ENCODE measurements at places on chromosomes 3 and 15.

- DNase-seq = no peak
Observed at GRCh38 chr3:156802821-156803606, 23.1 kb upstream of the LEKR1 start.

GRCh38 chr3:71962561-71963240 is 177.8 kb upstream of the PROK2 start:
- DNase-seq = no peak

GRCh38 chr3:31129241-31129640 is 234.8 kb upstream of the GADL1 start:
- no peak for DNase-seq

GRCh38 chr3:179133575-179133974 is 14.6 kb upstream of the PIK3CA start:
- no peak for DNase-seq

GRCh38 chr15:64010719-64011118 is 35.6 kb downstream of the DAPK2 start:
- no peak for DNase-seq

DNA sequence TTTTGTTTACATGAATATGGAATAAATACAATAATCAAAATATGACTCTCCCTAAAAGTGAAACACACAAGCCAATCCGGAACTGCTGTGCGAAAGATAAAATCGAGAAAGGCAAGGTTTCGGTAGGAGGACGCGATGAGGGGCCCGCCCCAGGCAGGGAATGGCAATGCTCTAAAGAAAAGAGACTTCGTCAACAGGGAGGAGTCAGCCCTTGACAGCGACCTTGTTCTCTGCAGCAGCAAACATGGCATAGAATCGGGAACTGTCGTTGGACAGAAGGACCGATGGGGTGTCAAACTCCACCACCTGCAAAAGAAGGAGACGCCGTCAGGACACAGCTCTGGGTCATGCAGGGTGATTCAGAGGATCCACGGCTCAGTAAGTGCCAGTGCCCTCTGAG is 36.4 kb upstream of the PARL start:
- DNase-seq = no peak

DNA sequence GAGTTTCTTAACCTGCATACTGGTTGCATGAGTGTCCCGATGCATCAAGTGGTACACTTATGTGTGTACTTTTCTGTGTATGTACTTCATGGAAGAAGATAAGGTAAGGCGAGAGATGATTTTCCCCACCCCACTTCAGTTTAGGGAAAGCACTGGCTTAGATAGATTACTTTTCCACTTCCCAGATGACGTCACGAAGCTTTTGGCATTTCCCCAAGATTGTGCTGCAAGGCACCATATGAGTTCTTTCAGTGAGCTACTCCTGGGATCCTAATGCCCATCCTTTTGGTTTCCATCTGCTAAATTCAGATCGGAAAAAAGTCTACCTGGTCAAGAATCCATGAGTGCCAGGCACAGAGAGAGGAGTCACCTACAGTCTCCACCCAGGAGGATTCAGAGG is 4.5 kb downstream of the IL17RB start:
- no peak for DNase-seq

GRCh38 chr3:156479604-156480003 is 75.3 kb downstream of the SSR3 start:
- no peak for DNase-seq

GRCh38 chr3:73029321-73029796 is 32.1 kb upstream of the EBLN2 start:
- DNase-seq = no peak

- no peak for DNase-seq
Observed at GRCh38 chr3:38260474-38260873, 5.1 kb upstream of the SLC22A13 start.

DNA sequence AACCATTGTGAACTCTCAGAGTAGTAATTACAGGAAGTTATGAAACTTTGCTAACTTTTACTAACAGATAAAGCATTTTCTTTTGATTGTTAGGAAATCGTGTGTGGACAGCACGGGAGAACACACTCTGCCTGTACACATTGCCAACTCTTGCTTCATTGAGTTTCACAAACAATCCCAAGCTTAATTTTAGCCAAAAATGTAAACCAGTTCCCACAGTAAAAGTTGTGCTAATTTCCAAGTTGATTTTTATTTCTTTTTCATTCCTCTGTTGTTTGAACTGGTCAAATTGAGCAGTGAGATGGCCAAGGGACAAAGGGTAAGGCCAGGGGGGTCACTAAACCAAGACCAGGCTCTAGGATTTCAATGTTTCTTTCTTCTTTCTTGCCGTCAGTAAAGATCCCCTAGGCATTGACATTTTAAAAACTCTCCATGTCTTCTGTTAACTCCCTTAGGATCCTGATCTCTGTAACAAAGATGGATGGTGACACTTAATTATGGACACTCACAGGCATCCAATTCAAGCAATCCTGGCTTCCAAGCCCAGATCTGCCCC is 414.9 kb downstream of the RBMS3 start:
- no peak for DNase-seq

- DNase-seq = no peak
Observed at GRCh38 chr3:34225821-34226366, 427.5 kb downstream of the PDCD6IP start.

- no peak for DNase-seq
Observed at GRCh38 chr3:52005571-52005986, 9.9 kb upstream of the RPL29 start.

DNA sequence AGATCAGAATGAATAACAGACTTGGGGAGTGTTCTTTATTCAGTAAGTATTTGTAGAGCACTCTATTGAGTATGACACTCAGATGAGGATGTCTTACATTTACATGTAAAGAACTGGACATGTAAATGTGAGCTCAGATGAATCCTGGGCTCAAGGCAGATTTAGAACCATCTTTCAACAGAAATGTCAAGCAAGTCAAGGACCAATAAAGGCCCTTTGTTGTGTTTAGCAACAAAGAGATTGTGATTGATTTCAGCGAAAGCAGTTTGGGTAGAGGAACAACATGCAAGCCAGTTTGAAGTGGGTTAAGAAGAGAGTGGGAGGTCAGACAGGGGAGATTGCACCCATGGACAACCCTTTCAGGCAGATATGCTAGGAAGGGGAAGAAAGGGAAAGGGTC is 194.2 kb upstream of the DNAJC19 start:
- DNase-seq = no peak

DNA sequence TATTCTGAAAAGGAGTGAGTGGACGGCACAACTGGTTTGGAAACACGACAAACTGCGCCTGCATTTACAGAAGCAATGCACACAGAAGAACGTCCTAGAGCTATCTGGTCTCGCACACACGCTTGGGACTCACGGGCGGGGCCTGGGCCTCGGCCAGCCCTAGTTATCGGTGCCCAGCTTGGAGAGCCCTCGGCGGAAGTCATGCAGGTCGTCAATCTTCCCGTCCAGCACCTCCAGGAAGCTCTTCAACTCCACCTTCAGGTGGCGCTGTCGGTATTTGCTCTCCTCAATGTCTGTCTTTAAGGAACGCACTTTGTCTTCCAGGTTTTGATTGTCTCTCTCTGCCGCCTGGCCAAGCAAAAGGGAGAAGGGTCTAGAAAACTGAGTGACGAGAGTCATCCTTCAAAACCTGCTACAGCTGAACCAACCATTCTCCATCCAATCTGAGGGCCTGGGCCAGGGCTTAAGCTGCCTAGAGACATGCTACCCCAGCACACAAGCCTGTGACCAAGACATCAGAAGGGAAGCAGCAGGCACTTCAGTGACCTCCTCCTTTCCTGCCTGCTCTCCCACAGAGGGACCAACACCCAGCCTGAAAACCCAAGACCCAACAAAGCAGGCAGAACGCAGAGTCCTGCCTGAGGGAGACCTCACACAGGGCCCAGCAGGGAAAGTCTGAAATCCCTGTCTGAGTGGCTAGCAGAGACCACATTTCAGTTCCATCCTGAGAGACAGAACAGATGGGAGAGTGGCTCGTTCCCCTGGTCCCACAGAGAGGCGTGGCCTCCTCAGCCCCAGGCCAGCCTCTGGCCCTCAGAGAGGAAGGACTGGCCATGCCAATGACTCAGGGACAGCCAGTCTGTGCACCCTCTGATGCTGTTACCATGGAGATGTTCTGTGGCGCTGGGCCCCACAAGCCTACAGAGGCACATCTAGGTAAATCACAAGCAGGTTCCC is 40.4 kb downstream of the WHAMM start:
- DNase-seq = no peak

- no peak for DNase-seq
Observed at GRCh38 chr3:66355394-66355793, 134.6 kb downstream of the SLC25A26 start.

DNA sequence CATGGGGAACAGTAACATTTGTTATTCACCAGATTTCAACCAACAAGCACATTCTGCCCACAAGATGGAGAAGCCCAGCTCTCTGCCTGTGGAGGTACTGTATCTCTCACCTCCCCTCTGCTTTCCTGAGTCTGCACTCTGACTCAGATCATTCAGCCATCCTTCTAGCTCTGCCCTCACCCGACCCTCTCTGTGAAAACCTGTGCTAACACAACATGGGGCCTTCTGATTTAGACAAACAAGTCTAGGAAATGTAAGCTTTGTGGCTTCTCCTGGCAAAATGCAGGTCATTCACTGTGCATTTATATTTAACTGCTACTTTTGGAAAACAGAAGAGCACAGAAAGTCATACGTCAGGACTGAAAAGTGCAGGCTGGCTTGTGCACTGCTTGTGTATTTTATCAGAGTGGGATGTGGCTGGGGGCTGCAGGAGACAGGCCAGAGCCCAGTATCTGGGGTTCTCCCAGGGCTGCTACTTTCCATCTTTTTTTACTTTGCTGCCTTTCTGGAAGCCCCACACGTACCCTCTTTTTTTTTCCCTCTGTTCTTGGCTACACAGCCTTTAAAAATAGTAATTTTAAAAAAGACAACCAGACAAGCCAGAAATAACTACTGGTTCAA is 50.8 kb downstream of the SUSD5 start:
- DNase-seq = no peak

GRCh38 chr15:71591057-71591456 is 219.3 kb upstream of the NR2E3 start:
- DNase-seq = no peak

- no peak for DNase-seq
Observed at GRCh38 chr3:186311441-186311840, 50.6 kb downstream of the DGKG start.

- DNase-seq = no peak
Observed at GRCh38 chr3:150300388-150300787, 107.7 kb upstream of the TSC22D2 start.

GRCh38 chr3:45793482-45794176 is 2.7 kb downstream of the SLC6A20 start:
- no peak for DNase-seq

DNA sequence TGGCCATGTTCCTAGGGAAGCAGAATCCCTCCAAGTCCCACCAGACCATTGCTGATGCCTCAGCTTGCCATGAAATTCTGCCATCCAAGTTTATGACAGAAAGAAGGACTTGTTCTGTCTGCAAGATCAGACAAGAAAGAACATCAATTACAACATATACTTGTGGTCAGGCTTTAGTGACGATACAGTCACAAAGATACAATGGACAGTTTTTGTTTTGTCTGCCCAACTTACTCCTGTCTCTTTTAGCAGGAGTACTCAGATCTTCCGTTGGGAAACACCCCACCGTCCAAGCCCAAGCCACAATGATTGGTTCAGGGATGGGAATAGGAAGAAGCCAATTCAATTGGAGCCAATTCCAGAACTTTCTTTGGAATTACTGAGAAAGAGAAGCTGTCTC is 15.7 kb downstream of the KLHL6 start:
- DNase-seq = no peak

DNA sequence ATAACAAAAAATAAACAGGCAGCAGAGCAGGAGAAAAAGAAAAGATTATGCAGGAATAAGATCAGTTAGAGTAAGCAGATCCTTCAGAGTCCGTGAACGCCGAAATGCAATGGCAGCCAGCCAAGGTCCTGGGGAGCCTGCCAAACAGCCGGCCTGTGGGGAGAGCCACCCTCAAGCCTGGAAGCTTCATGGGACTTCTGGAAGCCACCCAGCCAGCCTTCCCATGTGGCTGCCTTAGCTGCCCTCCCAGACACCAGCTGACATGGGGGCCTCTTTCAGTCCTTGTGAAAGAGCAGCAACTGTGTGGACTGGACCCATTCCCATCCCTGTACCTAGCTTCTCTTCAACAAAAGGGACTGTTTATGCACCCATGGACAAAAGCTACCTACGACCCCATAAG is 64.9 kb upstream of the RAD18 start:
- no peak for DNase-seq

DNA sequence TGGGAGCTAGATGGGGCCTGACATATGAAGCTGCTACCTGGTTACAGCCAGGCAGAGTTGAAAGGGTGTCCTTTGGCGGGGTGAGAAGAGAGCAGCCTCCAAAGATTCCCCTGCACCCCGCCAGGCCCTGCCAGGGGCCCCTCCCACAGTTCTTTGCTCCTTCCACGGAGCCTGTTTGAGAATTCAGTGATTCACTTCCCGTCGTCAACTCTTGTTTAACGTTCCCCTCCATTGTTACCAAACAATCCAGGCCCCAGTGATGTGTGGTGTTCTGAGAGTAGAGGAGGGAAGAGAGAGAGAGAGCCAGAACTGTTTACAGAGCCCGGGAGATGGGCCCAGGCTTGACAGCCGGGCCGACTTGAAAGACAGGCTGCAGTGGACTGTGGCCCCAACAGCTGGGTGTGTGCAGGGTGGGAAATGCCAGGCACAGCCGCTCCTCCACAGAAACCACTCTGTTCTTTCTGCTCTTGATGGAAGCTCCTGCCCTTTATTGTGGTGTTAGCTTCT is 81.5 kb downstream of the SMAD3 start:
- no peak for DNase-seq

- DNase-seq = no peak
Observed at GRCh38 chr3:157113832-157114505, 46.0 kb downstream of the CCNL1 start.

DNA sequence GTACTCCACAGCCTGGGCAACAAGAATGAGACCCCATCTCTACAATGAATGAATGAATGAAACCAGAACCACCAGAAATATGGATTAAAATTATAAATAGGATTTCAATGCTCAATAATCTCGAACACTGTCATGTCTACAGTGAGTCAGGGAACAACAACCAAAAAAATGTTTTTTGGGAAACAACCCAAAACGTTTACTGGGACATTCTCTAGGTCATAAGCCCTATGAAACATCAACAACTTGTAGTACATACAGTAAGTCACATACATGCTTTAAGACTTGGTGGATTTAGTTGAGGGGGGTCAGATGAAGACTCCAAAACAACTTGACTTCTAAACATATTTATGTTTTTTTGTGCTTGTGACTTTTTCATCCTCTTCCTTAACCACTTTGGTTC is 511.2 kb downstream of the FOXP1 start:
- DNase-seq = no peak

DNA sequence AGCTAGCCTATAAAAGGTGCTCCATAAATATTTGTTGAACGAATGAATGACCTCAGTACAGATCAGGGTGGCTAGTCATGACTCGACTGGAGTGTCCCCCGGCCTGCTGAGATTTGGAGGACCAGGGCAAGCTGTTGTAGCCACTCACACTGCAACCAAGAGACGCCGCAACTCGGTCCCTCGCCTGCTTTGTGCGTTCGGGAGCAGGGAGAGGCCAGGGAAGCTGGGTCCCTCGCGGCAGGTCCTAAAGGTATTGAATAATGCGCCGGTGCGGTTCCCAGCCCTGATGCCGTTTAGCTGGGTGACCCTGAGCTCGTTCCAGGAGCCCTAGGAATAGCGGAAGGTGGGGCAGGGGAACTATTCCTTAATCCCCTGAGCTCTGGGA is 1.8 kb downstream of the IGDCC4 start:
- DNase-seq = no peak

GRCh38 chr3:72222410-72222809 is 437.5 kb upstream of the PROK2 start:
- DNase-seq = no peak
